Activated naive CD8-positive, alpha-beta T cell treated with anti-CD3 and anti-CD28 coated beads, Interleukin-2, amount 50 U/mL, for 16 hours (primary cell): ENCODE measurements at places on chromosomes 7 and 10.

DNA sequence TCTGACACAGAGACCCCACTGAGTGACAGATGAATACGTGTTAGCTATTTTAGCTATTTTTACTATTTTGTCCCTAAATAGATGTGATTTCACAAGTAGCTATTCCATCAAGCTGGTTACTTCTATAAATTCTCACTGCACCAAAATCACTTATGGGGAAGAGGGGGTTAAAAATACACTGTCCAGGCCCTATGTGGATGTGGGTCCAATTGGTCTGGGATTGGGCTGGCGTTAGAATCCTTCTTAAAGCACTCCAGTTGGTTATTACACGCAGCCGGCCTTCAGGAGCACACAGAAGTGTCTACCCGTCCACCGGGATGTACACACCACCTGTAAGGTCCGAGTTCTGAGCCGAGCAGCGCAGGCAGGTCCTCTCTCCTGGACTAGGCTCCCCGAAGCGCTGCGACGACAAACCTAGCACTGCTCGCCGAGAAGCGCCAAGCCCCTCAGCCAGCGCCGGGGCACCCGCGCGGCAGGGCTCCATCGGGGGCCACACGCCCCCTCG lies 222.3 kb upstream of the MKLN1 start:
- DNase-seq: no peak

- DNase-seq: no peak
These were observed 1033.4 kb downstream of the SORCS3 start for GRCh38 chr10:105674448-105674847.

GRCh38 chr10:96794836-96795733 lies 37.0 kb upstream of the LCOR start:
- no peak for DNase-seq

- no peak for DNase-seq
These were observed 315.3 kb upstream of the PLXDC2 start for GRCh38 chr10:19500959-19501358.

DNA sequence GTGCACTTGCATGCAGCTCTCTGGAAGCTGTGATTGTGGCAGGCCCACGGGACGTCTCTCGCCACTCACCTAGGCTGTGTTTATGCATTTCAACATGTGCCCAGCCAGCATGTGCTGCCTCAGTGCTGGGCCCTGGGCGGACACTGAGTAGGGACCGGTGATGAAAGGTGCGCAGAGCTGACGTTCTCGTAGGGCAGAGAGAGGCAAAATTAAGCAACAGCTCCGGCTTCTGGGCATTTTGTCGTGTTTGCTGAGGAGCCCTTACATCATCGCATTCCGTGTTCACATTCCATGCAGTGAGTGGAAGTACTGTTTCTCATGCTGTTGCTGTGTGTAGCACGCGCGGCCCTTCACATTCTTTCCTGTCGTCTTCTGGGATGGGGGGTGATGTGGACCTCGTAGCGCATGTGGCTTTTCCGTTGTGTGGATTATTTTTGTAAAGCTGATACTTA lies 50.5 kb downstream of the PRF1 start:
- no peak for DNase-seq

DNA sequence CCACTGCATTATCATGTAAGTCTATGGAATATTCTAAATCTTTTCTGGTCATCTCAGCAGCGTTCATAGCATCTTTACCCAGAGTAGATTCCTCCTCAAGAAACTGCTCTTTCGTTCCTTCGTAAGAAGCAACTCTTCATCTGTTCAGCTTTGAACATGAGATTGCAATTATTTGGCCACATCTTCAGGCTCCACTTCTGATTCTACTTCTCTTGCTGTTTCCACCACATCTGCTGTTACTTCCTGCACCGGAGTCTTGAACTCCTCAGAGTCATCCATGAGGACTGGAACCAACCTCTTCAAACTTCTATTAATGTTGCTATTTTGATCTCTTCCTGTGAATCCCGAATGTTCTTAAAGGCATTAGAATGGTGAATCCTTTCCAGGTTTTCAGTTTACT lies 12.7 kb downstream of the CHST12 start:
- no peak for DNase-seq

DNA sequence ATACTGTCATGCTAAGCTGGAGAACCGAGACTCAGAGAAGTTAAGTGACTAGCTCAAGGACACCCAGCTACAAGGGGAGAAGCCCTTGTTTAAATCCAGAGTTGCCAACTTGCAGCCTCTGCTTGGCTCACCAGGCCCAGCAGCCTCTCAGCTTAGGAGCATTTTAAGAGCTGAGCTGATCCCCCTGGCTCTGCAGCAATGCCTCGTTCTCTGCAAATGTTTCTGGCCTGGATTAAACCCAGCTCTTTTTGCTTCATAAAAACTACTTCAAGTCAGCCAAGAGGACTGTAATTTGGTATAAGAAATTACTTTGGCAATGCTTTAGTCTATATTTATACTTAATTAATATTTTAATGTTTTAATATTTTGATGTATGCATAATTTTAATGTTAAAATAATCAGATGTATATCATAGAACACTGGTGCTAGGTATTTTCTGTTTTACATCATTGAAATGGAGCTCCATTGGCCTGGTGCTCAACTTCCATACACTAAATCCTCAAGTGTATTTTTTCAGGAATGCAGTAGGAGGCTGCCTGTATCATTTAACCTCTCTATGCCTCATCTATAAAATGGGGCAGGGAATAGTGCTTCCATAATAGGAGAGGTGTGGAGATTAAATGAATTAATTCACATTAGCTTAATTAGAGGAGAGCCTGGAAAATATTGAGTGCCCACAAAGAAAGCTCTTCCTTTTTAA lies 184.2 kb downstream of the EMX2 start:
- DNase-seq: no peak

DNA sequence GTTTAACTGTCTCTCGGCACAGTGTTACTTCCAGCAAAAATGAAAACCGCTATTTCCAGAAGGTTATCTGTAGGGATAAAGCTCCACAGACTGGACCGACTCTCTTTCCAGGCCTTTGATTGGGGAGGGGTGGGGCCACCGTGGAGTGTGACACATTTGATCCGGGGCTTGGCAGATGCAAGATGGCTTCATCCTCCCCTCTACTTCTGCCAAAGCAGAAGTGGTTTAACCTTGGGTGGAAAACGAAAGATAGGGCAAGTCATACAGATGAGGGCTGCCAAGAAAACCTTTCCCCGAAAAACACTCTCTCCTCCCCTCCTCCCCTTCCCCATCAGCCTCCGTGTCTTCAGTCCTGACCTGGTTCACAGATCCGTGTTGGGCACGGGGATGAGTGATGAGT lies 139.7 kb upstream of the SH2B2 start:
- DNase-seq: no peak

- no peak for DNase-seq
These were observed 24.8 kb downstream of the FIGNL1 start for GRCh38 chr7:50425318-50425717.

DNA sequence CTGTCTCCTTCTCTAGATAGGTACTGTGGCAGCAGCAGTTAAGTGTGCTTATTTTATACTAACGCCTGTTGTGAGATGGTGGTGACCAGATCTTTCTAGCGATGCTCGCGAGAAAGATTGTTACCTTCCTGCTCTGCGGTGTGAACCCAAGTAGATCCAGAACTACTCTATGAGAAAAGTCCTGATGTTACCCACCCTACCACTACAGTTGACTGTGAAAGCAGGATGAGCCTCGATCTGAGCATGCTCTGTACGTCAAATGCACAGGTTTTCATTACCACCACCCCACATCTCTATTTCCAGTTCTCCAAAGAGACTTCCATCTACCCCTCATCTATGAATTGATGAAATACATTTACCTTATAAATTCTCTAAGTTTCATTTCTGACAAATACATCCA lies 64.6 kb upstream of the KCTD7 start:
- DNase-seq: no peak

DNA sequence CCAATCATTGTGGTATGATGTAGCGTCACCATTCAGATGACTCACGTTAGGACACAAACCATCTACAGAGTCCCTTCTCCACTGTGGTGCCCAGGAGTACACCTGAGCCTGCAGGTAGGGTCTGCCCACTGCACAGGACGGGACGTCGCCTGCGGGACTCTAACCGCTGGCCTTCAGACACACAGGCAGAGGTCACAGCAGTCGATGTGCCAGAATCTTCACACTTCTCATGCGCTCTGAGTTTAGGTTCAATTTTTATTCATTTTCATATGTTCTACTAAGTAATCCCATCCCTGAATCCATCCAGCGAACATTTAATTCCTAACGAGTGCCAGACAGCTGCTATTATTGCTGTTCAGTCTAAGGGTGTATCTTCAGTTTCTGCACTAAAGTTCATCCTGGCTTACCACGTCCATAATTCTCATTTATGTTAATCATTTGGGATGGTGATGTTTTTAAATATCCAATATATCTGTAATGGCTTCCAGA lies 73.3 kb downstream of the CXCL12 start:
- DNase-seq: no peak

- no peak for DNase-seq
These were observed 24.0 kb downstream of the TMEM209 start for GRCh38 chr7:130181263-130181605.
